Nephron progenitor cell (in vitro differentiated cells): ENCODE measurements at places on chromosomes 16 and 17.
A peak's percentile ranks its signal among the peaks of the same experiment; 100 is the strongest.

DNA sequence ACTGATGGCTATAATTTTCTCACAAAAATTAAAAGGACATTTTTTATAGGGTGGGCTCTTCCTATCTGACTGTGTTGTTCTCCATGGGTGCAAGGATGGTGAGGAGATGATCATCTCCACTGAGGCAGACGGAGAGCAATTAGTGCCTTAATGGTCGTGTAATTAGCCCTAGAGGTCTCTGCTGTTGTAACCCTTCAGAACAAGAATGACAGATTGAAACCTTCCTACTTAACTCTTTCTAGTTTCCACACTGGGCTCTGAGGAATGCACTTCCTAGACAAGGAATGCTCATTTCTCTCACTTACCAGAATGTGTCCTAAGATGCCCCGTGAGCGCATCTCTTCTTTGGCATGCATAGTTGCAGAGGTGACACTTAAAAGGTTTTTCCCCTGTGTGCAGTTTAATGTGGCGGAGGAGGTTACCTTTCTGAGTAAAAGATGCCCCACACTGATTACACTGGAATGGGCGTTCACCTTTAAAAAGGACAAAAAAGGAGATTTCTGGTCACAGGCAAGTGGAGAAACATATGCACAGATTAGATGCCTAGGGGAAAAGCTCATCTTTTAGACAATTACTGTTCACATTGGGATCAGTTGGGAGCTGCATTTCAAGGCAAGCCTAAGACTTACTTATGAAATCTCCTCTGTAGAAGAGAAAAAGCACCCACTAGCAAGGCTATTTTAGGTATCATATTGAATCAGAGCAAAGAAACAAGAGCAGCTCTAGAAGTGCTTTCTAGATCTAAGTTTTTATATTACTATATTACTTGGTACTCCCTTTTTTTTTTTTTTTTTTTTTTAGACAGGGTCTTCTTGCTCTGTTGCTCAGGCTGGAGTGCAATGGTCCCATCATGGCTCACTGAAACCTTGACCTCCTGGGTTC is 53.6 kb downstream of the GRB7 start:
- no peak for DNase-seq

GRCh38 chr17:76079535-76079955 is 563 bp downstream of the ZACN start:
- DNase-seq: no peak

DNA sequence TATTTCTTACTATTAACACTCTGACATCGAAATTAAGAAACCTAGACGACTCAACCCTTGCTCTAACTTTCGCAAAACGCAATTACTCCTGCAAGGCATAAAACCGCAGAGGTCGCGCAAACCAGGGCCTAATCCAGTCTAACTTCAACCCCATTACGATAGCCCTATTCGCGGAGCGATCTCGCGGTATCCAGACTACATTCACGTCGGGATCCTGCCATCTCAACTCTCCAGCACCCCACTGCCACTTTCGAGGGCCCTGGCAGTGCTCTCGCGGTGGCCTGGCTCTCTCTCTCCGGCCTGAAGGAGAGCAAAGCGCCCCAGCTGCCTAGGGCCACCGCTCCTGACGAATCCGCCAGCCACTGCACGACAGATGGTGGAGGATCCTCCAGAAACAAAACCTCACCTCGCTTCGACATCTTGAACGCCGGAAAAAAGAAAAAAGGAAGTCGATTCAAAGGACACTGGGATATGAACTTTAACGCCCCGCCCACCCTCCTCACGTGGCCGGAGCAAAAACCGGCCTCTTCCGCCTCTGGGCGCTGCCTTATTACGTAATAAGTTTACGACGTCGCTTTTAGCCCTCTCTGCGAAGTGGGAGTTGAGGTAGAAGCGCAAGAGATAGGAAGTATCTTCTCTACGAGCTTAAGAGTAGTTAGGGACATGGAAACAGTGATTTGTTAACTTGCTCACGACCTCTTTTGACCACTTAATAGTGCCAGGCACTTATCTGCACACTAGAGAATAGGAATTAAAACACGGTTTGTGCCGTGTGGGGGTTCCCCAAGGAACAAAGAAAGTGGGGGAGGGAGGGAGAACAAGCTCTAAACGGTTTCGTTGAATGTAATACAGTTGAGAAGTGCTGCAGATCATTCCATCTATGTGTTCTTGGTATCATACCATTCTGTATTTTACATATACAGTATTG is at the start of gene RPL23:
Gene RPL23 (minus strand): TSS at position 430 of the 928 bp plus-strand sequence. CDS start 11 bp downstream, at position 419.
- DNase-seq: peak; percentile 91

- no peak for DNase-seq
Measured at GRCh38 chr16:15971440-15971815, 22.0 kb downstream of the ABCC1 start.

- no peak for DNase-seq
Measured at GRCh38 chr17:13462673-13463124, 139.0 kb downstream of the HS3ST3A1 start.

GRCh38 chr17:7477392-7478275 is 1.8 kb downstream of the ZBTB4 start:
- peak; percentile 40 for DNase-seq

DNA sequence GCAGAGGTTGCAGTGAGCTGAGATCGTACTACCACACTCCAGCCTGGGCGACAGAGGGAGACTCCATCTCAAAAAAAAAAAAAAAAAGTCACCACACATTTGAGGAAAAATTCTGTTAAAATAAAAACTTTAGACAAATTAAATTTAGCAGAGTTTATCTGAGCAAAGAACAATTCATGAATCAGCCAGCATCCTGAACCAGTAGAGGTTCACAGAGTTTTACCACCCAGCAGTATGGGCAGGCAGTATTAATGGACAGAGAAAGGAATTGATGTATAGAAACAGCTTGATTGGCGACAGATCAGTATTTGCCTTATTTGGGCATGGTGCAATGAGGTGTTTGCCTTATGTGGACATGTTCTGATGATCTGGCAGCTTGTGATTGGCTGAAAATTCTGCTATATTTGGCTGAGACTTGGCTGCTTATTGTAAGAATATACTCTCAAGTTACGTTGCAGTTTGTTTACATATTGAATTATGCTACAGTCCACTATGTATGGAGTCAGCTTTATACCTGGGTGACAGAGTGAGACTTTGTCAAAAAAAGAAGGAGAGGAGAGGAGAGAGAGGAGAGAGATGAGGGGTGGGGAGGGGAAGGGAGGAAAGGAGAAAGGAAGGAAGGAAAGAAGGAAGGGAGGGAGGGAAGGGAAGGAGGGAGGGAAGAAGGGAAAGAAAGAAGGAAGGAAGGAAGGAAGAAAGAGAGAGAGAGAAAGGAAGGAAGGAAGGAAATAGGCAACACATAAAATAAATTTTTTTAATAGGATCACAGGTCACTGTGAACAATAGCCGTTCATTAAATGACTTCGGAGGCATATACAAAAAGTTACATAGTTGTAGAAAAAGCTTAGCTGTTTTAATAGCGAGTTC is 14.6 kb downstream of the ABCC3 start:
- DNase-seq: no peak

GRCh38 chr17:33596899-33597298 is 303.8 kb upstream of the ASIC2 start:
- no peak for DNase-seq

DNA sequence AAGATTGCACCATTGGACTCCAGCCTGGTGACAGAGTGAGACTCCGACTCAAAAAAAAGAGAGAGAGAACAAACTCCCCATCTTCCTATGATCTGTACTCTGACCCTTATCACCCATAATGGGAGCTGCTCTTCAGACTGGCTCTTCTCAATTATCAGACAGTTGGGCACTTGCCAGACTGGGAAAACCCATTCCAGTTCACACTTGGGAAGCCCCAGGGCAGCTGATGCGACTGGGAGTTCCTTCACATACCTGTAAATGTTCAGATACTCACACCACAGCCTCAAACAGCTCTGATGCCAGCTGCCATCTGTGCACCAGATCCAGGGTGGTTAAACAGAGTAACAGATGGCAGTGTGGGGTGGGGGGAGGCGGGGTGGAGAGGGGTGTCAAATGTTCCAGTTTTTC is 23.8 kb upstream of the TMEM101 start:
- no peak for DNase-seq

GRCh38 chr17:65474660-65475059 is 86.8 kb downstream of the AXIN2 start:
- no peak for DNase-seq

GRCh38 chr16:11391576-11391975 is 46.3 kb downstream of the RMI2 start:
- DNase-seq: no peak

GRCh38 chr16:30443631-30444030 is 2.0 kb downstream of the SEPHS2 start:
- no peak for DNase-seq

GRCh38 chr17:42246515-42246914 is 29.7 kb downstream of the STAT5B start:
- no peak for DNase-seq

DNA sequence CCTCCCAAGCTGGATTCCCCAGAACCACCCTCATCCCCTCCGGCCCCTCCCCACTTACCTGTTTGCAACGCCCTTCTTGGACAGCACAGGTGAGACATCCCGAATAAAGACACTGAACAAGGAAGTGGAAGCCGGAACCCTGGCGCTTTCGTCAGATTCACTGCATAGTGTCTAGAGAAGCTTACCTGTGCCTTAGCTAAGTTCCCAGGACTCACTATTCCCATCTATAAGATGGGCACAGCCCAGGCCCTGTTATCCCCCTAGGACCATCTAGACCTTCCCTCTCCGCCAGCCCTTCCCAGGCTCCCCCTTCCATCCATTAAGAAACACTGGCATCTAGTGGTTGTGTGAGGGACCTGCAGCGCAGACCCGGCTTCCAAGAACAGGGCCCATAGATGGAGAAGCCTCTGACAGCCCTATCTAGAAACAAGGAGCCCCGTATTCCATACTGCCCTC is 26.9 kb upstream of the RPL38 start:
- peak; percentile 77 for DNase-seq

DNA sequence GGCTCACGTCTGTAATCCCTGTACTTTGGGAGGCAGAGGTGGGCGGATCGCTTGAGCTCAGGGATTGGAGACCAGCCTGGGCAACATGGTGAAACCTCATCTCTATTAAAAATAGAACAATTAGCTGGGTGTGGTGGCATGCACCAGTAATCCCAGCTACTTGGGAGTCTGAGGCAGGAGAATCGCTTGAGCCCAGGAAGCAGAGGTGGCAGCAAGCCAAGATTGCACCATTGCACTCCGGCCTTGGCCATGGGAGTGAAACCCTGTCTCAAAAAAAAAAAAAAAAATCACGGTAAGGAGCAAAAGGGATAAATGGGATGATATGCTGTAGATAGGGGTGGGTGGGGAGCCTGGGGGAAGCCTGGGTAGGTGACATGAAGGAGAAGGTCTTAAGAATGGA is 20.4 kb upstream of the TMEM98 start:
- DNase-seq: no peak

DNA sequence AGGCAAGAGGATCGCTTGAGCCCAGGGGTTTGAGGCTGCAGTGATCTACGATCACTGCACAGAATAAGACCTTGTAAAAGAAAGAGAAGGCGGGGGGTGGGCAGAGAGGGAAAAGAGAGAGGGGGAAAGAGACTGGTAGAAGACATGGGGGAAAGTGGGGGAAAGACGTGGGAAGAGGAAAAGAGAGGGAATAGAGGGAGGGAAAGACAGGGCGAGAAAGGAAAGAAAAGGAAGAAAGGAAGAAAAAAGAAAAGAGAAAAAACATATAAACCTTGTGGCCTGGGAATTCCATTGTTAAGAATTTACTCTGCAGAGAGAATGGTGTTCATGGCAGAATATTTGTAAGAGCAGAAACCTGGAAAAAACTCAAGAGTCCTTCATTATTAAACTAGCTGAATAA is 120.4 kb downstream of the RMI2 start:
- DNase-seq: no peak

GRCh38 chr17:55383771-55384642 is 37.6 kb downstream of the MMD start:
- DNase-seq: no peak

- DNase-seq: no peak
Measured at GRCh38 chr16:85379041-85380001, 233.8 kb upstream of the GSE1 start.

- no peak for DNase-seq
Measured at GRCh38 chr17:75854881-75855309, 240 bp downstream of the WBP2 start.

DNA sequence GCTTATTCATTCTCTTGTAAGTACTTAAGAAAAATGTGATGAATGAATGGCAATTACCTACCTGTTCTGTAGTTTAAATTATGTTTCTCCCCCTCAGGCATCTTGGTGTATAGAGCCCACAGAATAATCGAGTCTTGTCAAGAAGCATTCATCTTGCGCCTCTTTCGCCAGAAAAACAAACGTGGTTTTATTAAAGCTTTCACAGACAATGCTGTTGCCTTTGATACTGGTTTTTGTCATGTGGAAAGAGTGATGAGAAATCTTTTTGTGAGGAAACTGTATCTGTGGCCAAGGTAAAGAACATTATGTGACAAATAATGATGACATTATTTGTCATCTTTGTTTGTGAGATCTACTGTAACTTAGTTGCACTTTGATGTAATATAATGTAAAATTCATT is 6.5 kb downstream of the ERCC4 start:
- DNase-seq: no peak

GRCh38 chr16:85574672-85575475 is 38.2 kb upstream of the GSE1 start:
- peak; percentile 37 for DNase-seq

DNA sequence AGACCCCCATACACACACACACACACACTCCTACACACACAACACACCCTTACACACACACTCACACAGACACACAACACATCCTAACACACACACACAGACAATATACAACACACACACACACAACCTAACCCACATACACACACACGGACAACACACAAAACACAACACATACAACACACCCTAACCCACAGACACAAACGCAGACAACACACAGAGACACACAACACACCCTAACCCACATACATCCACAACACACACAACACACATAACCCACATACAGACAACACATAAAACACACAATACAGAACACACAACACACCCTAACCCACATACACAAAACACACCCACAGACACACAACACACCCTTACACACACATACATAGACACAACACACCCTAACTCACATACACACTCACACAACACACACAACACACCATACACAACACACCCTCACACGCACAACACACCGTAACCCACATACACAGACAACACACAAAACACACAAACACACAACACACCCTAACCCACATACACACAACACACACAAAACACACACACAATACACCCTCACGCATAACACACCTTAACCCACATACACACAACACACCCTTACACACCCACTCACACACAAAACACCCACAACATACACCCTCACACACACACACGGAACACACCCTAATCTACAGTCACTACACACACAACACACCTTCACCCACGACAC is 4.4 kb downstream of the ASGR1 start:
- no peak for DNase-seq

GRCh38 chr16:48212033-48212432 is 32.1 kb upstream of the LONP2 start:
- no peak for DNase-seq

GRCh38 chr17:6366221-6366666 is 68.7 kb downstream of the AIPL1 start:
- DNase-seq: peak; percentile 11

- DNase-seq: no peak
Measured at GRCh38 chr16:22380529-22380928, 6.1 kb upstream of the CDR2 start.
